Testis (tissue), 5 donors: ENCODE measurements at places on chromosomes 3 and 15. TPM values are rescaled to one million over a fixed set of nuclear protein-coding genes. Genes with fewer than 3 reads are reported as not detected.

- H3K4me3 ChIP-seq = no peak overlapping the region
- no peak overlapping the region for H3K27ac ChIP-seq
- H3K36me3 ChIP-seq = no peaks in the 10 kb centered on the region
- no peaks in the 10 kb centered on the region for H3K27me3 ChIP-seq
- DNase-seq = no peak
These were observed 2.2 kb upstream of the SENP2 start for GRCh38 chr3:185583925-185584324.

DNA sequence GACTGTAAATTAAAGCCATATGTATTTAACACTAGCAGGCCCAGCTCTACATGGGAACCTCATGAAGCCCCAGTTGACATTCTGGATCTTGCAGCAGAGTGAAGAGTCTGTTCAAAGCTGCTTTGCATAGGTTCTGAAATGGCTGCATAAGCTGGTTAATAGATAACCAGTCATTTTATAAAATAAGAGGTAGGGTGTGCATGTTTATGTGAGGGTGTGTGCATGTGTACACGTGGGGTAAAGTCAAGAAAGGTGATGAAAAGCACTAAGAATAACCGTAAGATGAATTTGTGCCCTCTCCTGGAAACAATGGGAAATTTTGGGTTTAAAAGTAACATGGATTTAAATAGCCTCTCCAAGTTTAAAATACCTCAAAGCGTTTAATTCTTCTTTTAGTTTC, 33.0 kb downstream of the PAQR9 start:
- no peaks in the 10 kb centered on the region for H3K36me3 ChIP-seq
- no peak for DNase-seq
- no peaks in the 10 kb centered on the region for H3K27me3 ChIP-seq
- H3K4me1 ChIP-seq = no peaks in the 10 kb centered on the region

Gene SLC28A2
- not detected for polyA plus RNA-seq

GRCh38 chr3:72327008-72327407, 521.2 kb downstream of the SHQ1 start:
- no peaks in the 10 kb centered on the region for H3K36me3 ChIP-seq
- H3K4me3 ChIP-seq = no peak overlapping the region
- no peaks in the 10 kb centered on the region for H3K27me3 ChIP-seq

DNA sequence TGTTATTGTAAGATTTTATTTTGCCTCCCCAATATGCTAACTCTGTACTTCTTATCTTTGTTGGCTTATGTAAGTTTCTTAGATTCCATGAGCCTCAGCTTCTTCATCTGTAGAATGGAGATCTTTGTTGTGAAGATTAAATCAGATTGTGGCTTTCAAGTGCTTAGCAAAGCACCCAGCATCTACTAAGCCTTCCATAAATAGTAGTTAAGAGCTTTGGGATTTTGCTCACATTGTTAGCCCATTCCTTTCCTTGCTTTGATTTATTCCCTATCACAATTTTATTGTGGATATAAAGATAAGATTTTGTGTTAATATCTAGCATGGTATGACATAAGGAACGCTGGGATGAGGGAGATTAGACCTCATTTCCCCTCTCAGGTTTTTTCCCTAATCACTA, 501.4 kb downstream of the PYDC2 start:
- DNase-seq = no peak
- no peak overlapping the region for H3K4me3 ChIP-seq
- no peak overlapping the region for H3K27ac ChIP-seq
- peaks cover 4% of the 10 kb centered on the region for H3K4me1 ChIP-seq

Gene ZNF860
- polyA plus RNA-seq = 1.5 TPM
